ENCODE measurements at places on chromosomes 4 and X. TPM values are rescaled to one million over a fixed set of nuclear protein-coding genes. Genes with fewer than 3 reads are reported as not detected.

The POU4F2 gene
- total RNA-seq: not detected

DNA sequence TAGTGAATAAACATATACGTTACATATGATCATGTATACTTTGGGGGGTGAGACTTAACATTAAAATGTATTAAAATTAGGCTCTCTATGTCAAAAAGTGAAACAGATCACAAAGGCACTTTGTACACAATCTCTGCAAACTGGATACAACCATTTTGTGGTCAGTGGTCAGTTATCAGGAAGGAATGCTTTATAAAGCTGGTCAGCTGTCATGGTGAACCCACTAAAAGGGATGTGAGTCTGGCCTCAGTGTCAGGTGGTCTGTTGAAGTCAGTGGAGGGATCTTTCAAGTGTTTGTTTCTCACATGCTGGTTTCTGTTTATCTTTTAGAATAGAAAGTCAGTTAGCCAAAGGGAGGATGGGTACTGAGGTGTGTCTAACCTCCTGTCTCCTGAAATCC, 875.5 kb upstream of the INTU start:
- no peak for DNase-seq

GRCh38 chr4:183600189-183600685, 58.7 kb downstream of the RWDD4 start:
- DNase-seq: peak; percentile 42

DNA sequence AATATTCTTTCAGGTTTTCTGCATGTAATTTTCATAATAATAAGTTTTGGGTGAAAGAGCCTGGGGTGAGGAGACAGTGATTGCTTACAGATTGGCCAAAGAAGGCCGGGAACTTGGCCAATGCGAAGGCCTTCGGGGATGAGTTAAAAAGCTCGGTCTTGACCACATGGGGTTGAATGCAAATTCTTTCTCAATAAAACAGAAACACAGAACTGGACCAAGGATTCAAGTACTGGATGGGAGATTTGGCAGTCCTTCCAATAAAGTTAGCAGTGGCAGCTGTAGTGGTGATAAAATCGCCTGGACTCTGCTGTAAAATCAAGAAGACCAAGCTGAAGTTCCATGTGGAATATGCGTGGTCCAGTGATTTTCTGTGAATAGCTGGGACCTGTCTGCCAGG, 282.2 kb upstream of the KLF3 start:
- DNase-seq: no peak

The ZNF595 gene
- total RNA-seq: 19.9 TPM

GRCh38 chrX:66017659-66018170, 22.2 kb downstream of the VSIG4 start:
- DNase-seq: no peak

The TEX13B gene
- not detected for total RNA-seq

DNA sequence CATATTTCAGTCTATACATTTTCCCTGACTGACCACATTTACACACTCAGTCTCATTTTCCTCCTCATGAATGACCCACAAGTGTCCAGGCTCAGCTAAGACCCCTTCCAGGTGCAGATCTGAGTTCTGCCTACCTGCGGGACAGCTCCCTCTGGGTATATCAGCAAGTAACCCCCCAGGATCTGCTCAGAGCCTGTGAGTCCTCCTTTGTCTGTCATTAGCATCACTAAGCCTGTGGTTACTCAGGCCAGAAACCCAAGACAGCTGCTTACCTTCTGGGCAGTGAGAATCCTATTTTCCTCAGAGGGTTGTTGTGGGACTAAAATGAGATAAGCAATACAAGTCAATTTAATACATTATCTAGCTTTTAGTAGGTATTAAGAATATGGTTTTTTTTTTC, 487.6 kb upstream of the BOD1L1 start:
- DNase-seq: no peak

DNA sequence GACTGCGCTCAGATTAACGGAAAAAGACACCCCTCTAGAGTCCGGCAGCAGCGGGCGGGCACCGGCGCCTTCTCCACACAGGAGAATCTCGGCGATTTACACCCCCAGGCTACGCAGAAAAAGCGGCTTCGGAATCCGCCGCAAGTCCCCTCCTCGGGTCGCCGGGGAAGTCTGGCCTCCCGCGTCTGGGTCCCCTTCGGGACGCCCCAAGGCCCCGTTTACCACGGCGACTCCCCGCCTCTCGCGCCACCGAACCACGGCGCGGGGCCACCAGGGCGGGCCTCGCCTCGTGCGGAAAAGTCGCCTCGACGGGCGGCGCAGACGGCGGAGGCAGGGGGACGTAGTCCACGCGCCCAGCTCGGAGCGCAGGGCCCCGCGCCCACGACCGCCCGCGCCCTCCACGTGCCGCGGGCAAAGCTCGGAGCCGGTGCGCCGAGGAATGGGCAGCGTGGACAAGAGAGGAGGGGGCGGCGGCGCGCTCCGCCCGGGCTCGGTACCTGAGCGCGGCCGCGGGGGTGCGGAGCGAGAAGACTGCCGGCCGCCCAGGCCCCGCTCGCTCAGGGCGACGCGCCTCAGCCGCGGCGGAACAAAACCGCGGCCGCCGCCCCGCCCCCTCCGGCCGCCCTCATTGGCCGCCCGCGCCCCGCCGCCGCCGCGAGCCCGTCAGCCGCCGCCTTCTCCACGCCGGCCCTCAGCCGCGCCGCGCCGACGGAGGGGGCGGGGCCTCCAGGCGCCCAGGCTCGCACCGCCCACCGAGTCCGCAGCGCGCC, at the start of gene FAM53A:
TSS of gene FAM53A (minus strand) at position 578 of the 770 bp plus-strand sequence. CDS start 15,572 bp downstream, outside the sequence.
- peak; percentile 90 for DNase-seq

The FDCSP gene
- total RNA-seq: not detected

The PFKFB1 gene
- not detected for total RNA-seq

DNA sequence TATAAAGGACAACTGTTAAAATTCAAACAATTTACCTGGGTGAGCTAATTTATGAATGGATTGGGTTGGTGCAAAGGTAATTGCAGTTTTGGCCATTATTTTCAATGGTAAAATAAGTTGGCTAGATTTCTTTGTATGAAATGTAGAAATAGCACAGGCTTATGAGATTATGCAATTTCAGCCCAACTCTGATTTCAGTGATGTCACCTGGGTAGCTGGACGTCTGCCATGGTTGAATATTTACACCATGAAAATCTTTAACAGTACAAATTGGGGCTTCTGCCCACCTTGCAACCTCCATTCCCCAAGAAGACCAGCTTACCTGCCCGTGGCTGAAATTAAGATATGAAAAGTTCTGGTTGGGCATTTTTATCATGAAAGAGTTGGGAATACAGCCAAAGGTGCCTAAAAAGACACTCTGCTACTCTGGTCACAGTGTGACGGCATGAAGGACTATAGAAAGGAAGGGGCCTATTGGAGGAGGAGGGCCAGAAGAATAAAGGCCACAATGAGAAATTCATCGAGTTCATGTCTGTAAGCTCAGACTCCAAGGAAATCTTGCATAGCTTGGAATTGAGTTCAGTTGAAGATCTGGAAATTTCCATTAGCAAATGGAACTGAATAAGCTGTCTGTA, 29.7 kb downstream of the EGF start:
- no peak for DNase-seq

The NR3C2 gene
- total RNA-seq: 9.9 TPM

The USP17L10 gene
- not detected for total RNA-seq

GRCh38 chr4:111720866-111721265, 424.4 kb upstream of the FAM241A start:
- no peak for DNase-seq

- DNase-seq: peak; percentile 96
Observed at GRCh38 chr4:73740353-73740778, at the start of gene CXCL8. TSS of gene CXCL8 (plus strand) at chr4:73740569. CDS start at chr4:73740659, 90 bp downstream.

GRCh38 chr4:123396307-123397143, at the start of gene SPRY1:
TSS of gene SPRY1 (plus strand) at chr4:123396795. CDS start at chr4:123401592, 4,797 bp downstream.
- peak; percentile 96 for DNase-seq

DNA sequence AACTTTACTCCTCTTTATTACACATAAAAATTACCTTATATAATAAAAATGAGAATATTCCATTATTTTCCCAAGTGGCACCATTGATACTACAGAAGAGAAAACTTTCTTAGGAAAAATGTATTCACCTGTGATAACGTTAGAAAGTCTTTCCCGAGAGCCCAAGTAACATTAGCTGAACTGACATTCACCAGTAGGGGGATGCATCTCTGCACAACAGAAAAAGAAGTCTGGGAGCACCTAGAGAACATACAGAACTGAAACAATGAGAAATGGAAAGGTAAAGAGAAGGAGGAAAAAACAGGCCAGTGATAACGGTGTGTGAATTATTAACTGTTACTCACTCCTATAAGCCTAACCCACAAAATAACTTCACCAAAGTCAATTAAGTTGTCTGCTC, 423.3 kb downstream of the CENPC start:
- DNase-seq: no peak

The ASB5 gene
- not detected for total RNA-seq

The AGTR2 gene
- not detected for total RNA-seq

DNA sequence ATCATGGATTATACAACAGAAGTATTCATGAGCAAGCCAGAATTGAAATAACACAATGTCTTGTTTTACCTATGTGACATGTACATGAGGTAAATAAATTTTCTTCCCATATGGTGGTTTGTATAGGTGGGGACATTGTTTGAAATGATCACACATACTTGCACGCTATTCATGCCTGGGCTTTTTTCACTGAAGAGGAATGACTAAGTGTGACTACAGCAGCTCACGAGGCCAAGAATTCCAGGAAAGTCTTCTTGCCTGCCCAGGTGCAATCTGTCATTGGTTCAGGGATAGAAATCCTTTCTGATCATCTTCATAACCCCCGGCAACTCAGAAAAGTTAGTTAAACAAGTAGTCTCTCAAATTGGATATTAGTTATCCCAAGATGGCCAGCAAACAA, 36.3 kb upstream of the AREG start:
- no peak for DNase-seq

DNA sequence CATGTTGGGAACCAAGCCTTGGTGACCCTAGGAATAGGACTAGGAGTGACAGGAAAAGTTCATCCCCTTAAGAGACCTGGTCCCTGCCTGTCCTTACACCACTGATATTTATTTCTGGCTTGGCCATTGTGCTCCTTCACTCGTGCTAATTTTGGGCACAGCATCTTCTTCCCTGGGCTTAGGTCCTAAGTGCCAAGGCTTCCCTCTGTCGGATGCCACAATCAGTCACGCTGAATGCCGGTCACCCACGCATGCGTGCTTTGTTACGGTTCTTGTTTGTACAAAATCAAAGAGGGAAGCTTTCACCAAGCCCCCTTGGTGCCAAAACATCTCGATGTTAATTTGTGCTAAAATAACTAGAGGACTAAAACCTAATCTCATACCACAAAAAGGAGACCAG, 17.4 kb upstream of the MAP3K15 start:
- DNase-seq: no peak

GRCh38 chrX:25043192-25043591, 27.4 kb upstream of the ARX start:
- DNase-seq: no peak

The BEX2 gene
- 0.68 TPM for total RNA-seq

DNA sequence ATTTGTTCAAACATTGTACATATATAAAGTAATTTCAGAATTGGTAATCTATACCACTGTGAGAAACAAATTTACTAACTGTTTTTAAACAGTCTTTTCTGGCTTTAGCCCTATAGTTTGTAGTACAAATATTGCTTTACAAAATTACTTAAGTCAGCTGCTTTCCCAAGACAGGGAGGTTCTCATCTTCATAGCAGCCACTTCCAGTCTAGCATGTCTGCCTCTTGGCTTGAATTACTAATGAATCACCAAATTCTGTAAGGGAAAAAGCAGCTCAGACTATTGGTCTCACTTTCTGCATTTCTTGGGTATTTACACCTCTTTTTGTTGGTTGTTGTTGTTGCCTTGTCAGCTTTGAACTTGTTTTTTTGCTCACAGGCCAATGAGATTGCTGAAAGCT, 187.2 kb downstream of the NPFFR2 start:
- no peak for DNase-seq

GRCh38 chrX:97672138-97672537, 788.4 kb downstream of the RPA4 start:
- no peak for DNase-seq

The NWD2 gene
- total RNA-seq: not detected

The TCP11X2 gene
- total RNA-seq: not detected

The SORBS2 gene
- total RNA-seq: 200 TPM

DNA sequence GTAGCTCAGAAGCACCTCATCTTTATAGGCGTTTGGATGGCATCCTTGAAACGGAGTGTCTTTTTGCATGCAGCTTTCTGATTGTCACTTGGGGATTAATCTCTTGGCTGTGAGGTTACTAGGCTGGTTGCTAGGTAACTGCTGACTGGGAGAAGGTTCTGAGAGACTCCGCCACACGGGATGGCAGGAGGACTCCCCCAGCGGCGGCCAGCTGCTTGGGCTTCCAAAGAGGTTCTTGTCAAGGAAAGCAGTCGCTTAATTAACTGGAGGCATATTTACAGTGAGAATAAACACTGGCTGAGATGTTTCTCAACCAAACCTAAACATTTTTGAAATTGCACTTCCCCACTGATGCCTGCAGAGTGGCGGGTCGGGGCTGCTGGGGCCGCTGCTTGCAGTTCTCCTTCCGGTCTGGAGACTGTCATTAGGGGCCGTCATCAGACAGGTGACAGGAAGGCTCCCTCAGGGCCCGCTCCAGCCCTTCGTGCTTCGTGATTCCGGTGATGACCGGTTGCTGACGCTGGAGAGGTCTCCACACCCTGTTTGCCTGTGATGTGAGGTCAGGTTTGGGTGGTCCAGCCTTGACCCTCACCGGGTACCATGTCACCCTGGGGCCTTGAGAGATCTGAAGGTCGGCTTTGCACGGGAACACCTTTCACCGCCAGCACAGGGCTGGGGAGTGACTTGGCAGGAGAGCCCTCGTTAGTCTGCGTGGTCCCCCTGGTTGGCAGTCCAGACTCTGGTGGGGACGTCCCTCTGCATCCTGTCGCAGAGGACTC, 9.1 kb downstream of the NSG1 start:
- DNase-seq: peak; percentile 20

The CFAP99 gene
- not detected for total RNA-seq

DNA sequence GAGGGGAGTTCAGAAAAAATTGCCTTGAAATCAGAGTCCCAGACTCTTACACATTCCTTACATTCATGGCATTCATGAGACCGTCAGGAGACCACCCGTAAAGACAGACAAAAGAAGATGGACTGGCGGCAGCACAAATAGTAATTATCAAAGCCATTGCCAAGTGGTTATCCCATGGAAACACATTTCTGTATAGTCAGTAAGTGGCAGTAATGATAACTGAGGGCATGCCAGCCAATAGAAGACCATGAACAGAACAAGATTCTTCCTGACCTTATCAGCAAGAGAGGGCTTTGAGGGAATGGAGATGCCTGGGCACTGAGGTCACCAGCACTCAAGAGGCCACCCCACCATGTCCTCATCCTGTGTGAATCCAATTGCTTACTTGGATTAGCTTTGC, 121.7 kb upstream of the HCCS start:
- no peak for DNase-seq

DNA sequence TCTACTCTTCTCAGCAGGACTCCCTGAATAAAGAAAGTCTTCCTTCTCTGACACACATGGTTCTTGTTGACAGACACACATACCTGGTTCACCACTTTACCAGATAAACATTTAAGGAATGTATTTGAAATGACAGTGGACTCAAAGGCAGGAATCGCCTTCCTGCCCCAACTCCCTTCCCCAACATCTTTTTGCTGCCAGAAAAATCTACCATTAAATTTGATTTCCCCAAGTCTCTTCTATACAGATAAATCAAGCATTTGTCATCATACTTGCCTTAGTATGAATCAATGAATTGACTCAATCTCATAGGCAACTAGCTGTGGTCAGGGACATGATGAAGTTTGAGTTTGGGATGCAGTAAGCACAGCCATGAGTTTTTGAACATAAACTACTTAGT, 23.3 kb upstream of the ANXA5 start:
- DNase-seq: no peak

- DNase-seq: no peak
Observed at GRCh38 chr4:88792268-88792781, 94.7 kb upstream of the NAP1L5 start.
